Activated naive CD8-positive, alpha-beta T cell treated with anti-CD3 and anti-CD28 coated beads, Interleukin-2, amount 10 ng/mL, durations not matched to agents 7 days and 5 days (primary cell): ENCODE measurements at places on chromosomes 2 and 18.

DNA sequence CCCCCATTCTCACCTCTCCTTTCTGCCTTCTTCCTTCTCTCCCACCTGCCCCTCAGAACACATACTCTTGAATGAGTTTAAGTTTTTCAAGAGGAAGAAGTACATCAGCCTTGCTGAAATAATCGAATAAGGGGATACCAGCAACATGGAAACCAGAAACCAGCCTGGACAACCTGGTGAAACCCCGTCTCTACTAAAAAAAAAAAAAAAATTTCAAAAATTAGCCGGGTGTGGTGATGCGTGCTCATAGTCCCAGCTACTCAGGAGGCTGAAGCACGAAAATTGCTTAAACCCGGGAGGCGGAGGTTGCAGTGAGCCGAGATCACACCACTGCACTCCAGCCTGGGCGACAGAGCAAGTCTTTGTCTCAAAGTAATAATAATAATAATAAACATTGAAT, 75.0 kb upstream of the SLC1A4 start:
- no peak for DNase-seq

DNA sequence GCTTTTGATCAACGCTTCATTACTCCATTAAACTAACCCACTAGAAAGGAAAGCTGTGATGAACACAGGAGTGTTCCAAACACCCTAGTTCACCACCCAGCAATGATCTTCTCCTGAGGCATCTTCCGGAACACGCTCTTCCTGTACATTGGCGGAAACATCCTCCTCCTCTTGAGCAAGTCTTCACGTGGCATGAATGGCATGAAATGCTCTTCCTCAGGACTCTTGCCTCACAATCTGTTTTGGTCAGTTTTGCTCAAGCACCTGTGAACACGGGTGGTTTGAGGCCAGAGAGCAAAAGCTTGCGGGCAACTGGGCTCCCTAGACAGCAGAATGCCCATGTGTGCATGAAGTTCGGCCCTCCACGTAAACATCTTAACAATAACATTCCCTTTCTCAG, 734.2 kb upstream of the SALL3 start:
- DNase-seq: no peak

DNA sequence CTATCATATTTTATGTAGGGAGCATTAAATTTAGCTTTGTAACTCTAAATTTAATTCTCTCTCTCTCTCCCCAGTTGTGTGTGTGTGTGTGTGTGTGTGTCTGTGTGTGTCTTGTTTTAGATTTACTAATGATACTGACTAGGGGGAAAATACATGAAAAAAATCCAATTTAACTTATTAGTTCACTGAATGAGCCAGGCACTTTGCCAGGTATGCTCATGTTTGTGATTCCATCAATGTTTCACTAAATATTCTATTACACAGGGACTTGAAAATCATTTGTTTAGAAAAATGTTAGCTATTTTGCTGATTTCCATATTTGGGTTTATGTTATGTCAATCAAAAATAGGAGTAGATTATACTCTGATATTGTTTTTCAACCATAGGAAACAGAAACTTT, 203.7 kb upstream of the ZNF804A start:
- no peak for DNase-seq

DNA sequence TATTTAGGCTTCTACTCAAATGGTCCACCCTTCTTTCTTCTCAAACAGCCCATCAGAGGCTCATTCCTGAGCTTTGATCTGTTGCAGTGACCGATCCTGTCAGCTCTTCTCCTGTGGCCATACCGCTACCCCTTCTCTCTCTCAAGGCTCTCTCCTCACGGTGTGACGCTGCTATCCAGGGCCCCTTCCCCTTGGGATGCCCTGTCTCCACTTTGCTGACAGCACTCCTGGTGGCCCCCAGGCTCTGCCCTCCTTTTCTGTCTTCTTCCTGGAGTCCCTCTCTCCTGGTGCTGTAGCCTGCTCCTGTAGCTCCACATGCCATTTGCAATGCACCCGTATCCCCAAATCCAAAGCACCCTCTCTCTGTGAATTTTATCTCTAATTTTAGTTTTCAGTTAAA, 45.4 kb upstream of the CTAGE1 start:
- DNase-seq: no peak

- DNase-seq: no peak
Measured at GRCh38 chr2:102282678-102283091, 28.7 kb upstream of the IL1RL1 start.

DNA sequence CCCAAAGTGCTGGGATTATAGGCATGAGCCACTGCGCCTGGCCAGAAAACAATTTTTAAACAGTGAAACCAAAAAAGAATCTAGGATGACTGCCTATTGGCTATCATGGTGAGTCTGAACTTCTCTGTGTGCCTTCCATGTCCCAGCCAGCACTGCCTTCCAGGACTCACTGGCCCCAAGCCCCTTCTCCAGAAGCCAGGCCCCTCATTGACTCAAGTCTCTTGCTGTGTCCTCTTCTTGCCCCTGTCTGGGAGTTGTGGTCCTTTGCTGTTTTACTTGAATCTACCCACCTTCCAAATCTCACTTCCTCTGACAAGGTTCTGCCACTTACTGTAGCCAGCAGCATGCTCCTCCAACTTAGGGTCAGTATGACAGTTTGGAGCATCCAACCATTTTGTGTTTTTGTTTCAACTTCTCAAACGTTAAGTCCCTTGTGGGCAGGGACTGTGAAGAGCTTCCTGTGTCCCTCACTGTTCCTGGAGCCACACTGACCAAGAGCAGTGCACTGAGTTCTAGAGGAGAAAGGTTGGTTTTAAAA, 41.7 kb downstream of the ST3GAL5 start:
- no peak for DNase-seq

DNA sequence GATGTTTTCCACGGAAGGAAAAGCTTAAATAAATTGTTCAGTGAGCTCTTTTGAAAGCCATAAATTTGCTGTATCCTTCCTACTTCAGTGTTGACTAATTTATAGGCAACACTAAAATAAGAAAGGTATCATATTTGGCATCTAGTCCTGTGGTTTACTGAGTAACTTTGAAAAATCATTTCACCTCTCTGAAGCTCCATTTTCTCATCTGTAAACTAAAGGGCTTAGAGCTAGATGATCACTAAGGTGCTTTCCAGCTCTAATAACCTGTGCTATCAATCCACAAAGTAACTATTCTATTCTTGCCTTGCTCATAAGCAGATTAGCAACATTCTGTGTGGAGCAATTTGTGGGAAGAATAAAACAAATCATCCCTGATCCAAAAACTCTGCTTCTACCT, 3.6 kb upstream of the MYOM1 start:
- DNase-seq: no peak

DNA sequence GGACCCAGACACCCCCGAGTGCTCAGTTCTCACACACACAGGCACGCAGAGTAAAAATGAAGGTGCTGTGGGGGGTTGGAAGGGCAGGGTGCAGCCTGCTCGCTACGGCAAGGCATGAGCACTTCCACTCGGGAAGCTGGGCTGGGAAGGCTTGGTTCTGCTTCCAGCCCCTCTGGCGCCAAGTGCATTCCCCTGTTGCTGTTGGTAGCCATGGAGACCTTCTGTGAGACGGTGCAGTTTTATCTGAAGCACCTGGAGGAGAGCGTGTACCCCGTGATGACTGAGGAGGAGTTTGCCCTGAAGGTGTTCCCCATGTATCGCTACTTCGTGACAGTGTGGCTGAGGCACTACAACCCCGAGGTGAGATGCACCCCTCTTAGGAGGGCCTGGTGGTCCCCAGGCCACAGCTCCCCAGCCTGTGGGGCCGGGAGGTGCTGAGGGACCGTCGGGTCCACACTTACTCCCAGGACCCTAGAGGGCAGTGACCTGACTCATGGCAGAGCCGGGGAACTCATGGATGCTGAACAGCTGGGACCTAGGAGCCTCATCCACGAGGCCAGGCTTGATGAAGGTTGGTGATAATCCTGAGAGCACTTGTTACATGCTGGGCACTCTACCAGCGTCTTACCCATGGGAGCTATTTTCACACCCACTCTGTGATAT, 15.5 kb downstream of the MROH2A start:
- DNase-seq: no peak

DNA sequence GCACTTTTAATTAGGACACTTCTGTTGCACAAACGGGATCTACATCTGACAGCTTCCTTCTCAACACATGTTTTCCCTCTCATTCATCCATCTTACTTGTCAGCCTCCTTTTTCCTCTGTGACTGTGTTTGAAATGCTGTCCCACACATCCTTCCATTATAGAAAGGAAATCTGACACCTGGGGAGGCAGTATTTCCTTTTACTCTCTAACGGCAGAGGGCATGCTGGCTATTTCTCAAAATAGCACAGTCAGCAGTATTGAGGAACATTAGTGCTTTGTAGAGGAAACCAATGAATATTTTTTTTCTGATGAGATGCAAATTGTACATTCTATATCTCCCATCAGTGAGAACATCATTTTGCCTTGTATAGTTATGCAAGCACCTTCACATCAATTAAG, 668.7 kb downstream of the SLC4A3 start:
- no peak for DNase-seq

- no peak for DNase-seq
Measured at GRCh38 chr2:224666951-224667553, 49.1 kb downstream of the CCDC195 start.

DNA sequence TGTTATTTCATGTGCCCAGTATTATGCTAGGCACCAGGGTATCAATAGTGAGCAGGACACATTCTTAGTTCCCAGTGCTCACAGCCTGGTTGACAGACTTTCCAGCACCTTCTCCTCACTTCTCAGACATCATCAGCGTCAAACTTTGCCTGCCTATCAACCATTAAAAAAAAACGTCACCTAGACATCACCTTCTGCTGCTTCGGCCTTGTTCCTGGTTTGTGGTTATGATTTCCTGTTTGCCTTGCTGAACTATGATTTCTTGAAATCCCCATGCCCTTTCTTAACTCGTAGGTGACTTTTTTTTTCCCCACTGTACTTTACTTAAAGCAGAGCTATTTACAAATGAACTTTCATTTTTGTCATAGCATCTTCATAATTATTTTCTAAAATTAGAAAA, 60.4 kb upstream of the NABP1 start:
- no peak for DNase-seq

DNA sequence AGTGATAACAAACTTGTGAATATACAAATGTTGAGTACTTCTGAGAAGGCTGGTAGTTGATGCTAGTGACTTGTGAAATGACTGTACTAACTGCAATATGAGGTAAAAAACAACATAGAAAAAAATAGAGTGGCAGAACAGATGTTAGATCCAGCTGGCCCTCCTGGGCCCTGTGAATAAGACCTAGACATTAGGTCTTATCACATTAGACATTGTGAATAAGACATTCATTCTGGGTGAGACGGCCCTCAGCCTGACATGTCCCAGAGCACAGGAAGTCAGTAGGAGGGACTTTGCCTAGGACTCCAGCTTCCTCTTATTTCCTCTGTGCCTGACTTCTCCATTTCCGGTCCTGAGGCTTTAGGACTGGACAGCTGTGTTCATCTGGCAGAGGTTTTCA, 22.9 kb downstream of the DOK1 start:
- DNase-seq: no peak

GRCh38 chr2:236811062-236811656, 241.5 kb downstream of the ACKR3 start:
- no peak for DNase-seq

GRCh38 chr2:175647058-175647457, 355.0 kb downstream of the LNPK start:
- no peak for DNase-seq

GRCh38 chr18:11392980-11393885, 216.2 kb upstream of the SLC35G4 start:
- DNase-seq: no peak

GRCh38 chr2:177763531-177764265, 308.9 kb downstream of the PDE11A start:
- peak; percentile 72 for DNase-seq

GRCh38 chr2:54306556-54306955, 50.5 kb upstream of the TSPYL6 start:
- DNase-seq: no peak

GRCh38 chr2:26562811-26563645, 78.1 kb downstream of the CIB4 start:
- peak; percentile 33 for DNase-seq

DNA sequence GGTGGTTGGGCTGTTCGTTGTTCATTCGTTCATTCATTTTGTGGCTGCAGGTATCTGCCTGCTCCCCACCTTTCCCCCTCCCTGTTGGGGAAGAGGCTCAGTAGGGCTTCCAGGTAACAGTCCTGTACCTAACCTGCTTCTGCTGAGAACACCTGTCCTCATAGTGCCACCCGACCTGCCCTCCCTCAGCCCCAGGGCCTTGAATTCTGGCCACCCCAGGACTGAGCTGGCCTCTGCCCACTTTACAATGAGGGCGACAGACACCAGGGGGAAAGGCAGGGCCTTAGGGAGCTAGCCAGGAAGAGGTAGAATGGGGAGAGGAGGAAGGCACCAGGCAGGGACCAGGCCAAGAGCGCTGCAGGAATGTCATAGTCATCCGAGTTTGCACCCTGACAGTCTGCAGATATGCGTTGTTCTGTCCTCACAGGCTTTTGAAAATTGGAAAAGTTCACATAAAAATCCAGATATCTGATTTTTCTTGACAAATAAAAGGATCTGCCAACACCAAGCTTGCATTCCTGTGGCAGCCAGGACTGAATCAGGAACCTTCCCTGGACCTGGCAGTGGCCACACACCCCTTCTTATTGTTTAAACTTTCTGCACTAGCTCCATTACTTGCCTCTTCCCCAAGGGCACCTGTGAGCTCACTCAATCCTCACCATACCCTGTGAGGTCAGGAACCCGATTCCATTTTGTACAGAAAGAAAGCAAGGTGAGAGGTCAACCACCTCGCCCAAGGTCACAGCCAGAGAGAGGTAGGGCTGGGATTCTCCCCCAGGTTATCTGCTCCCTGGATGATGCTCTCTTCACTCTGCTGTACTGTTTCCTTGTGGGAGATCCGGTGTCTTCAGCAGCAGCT, 35.3 kb upstream of the MRPL33 start:
- no peak for DNase-seq

DNA sequence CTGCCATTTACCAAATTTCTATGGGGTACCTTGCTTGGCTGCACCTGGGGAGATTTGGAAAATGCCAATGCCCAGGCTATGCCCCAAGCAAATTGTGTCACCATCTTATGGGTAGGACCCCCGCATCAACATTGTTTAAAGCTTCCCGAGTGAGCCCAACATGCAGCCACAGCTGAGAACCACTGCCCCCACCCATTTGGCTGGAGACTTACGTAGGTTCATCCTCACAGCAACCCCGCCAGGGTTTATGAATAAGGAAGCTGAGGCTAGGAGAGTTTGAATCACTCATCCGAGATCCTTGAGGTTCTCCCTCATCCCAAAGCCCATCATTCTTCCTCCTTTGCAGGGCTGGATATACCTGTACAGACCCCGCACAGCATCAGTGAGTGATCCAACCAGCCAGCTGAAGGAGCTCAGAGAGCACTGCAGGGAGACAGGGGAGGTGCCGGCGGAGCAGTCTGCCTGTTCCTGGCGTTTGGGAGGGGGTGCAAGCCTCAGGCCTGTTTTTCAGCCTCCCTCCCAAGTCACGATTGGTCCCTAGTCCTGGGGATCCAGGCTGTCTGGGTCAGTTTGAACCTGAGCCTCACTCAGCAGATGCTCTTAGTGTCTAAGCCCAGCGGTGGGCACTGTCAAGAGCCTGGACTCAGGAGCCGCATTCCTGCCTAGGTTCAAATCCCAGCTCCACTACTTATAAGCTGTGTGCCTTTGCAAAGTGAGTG, 164.9 kb downstream of the SMAD7 start:
- DNase-seq: no peak
